ENCODE measurements at places on chromosomes 16 and 17.
A peak's percentile ranks its signal among the peaks of the same experiment; 100 is the strongest.

GRCh38 chr16:50202926-50203624 lies 50.0 kb downstream of the TENT4B start:
- no peak for DNase-seq

DNA sequence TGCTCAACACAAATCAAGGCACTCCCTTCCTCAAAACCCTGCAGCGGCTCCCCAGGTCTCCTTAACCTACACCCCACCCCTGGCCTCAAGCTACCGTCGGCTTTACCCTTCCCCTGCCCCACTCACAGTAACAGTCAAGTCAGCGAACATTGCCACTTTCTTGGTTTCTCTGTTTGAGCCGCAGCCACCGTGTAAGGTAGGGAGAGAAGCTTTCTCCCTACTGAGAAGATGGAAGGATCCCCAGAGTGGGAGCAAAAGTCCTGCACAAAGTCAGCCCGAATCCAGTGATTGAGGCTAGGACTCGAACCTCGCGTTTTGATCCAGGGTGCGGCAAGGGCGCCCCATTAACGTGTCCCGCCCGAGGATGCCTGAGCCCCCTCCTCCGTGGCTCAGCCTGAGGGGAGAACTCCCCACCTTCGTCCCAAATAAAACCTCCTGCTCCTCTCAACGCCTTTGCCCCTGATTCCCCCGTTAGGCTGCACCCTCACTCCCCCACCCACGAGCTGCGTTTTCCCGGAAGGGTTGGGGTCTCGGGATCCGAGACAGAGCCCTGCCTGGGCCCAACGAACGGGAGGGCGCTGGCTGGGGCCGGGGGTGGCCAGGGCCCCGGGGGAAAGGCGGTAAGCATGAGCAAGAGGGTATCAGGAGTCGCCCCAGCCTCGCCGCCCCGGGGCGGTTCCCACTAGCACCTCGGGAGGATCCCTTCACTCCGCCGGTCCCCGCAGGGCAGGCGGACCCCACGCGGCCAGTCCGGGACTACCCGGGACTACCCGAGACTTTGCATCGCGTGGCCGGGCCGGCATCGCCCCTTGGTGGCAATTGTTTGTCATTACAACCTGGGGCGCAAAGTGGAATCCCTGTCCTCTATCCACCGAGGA lies 9.9 kb upstream of the NAGS start:
- no peak for DNase-seq

- DNase-seq, result no peak
These were observed 19.7 kb downstream of the PHAF1 start for GRCh38 chr16:67129422-67129821.

- no peak for DNase-seq
These were observed 21.5 kb downstream of the USP22 start for GRCh38 chr17:21021208-21021803.

DNA sequence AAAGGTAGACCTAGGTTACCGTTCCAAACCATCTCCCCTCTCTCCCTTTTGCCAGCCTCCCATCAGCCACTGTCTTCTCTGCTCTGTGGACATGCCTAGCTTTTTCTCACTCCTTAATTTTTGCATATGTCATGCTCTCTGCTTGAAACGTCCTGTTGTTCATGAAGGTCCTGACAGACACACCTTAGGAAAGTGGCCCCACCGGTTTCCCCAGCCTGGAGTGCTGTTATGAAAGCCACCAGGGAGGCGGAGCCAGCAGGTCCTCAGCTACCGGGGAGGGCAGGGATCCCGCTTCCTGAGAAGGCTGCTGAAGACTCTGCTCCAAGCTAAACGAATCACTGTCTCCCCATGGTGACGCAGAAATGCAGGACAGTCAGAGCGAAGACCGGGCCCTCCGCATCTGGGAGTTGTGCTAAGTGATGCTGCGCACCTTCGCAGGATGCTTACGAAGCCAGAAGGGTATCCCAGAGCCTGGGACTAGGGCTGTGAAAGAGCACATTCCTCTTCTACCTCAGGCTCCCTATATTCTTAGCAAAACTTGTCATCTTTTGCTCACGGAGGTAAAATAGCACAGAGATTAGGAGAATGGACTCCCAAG lies 2.3 kb upstream of the SLC16A11 start:
- no peak for DNase-seq

DNA sequence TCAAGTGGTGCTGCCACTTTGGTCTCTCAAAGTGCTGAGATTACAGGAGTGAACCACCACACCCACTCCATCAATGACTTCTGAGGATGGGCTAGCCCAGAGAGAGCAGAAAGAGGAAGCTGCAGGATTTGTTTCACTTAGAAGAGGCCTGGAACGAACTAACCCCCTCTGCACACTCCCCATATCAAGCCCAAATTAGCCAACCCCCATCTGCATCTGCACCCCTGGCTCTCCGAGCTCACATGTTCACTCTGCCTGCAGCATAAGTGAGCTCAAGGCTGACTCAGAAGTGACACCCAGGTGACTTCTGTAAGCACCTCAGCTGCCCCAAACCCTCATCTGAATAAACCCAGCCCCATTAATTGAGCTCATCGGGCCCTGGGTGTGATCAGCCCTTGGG lies 4.8 kb downstream of the SCNN1G start:
- no peak for DNase-seq

DNA sequence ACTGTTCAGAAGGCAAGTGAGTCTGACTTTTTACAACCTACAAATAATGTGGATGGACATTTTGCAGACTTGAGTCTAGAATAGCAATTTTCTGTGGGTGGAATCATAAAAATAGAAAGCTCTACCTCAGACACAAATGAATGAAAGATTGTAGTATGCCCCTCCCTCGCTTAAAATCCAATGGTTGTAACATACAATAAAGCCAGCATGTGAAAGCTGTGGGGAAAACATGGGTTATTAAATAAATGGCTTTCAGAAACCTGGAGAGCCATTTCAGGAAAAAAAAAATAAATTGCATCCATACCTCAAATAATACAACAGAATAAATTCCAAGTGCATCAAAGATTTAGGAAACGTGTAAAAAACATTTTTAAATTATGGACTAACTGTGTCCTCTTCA lies 123.1 kb upstream of the MON1B start:
- no peak for DNase-seq

- no peak for DNase-seq
These were observed 68.3 kb upstream of the ALOX12 start for GRCh38 chr17:6927290-6928126.

DNA sequence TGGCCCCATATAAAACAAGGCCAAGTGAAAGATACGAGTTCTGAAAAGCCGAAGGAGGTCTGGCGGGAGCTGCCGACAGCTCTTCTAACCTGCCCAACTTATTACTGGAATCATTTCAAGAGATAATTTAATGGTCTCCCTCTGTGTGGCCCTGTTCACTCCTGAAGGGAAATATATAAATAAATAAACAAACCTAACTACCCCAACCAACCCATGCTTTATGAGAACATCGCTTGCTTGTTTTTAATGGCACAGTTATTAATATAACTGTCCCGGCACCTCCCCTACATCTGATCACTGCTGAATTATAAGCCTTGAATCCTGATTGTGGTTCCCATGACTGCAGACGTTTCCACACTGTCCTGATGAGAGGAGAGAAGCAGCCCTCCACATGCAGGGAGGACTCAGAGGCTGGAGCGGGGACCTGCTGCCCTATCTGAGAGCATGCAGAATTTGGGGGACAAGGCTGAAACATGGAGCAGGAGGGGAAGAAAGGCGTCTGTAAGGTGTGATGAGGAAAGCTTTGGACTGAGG lies 22.2 kb downstream of the CDK5RAP3 start:
- no peak for DNase-seq

- DNase-seq, result no peak
These were observed 295.5 kb downstream of the CDH11 start for GRCh38 chr16:64826374-64826773.

DNA sequence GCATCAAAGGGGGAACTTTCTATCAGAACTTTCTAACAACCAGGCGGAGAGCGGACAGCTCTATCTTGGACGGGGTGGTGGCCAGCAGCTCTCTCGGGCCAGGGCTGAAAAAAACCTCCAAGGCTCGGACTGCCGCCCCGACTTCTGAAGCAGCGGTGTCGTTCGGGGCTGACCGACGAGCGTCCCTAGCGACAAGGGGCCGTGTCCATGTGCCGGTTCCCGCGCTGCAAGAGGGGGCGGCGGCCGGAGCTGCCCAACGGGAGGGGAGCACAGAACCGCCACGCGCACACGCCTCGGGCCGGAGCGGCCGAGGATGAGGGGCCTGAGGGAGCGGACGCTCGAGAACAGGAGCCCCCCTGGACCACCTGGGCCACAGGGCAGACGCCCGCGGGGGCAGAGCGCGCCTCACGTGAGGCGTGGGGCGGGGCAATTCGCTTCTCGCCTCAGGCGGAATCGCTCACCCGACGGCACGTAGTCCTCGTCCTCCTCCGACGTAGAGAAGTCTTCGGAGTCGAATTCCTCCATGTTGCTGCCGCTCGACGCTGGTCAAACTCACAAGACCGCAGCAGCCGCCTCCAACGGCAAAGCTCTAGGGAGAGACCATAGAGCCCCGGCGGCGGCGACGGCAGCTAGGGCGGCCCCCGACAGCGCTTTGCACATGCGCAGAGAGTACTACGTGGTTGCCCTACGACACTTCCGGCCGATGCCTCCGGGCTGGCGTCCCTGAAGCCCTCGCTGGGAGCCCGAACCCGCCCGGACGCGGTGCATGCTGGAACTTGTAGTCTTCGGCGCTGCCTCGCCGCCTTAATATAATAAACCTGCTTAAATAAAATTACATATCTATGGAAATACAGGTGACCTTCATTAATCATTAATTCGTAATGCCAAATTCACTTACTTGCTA lies at the start of gene CFDP1:
CFDP1 (minus strand) TSS at position 676 of the 904 bp plus-strand sequence; CDS start at position 525, 151 bp downstream.
- DNase-seq, result peak; percentile 94

GRCh38 chr17:73555199-73555960 lies 88.9 kb downstream of the SDK2 start:
- DNase-seq, result no peak

DNA sequence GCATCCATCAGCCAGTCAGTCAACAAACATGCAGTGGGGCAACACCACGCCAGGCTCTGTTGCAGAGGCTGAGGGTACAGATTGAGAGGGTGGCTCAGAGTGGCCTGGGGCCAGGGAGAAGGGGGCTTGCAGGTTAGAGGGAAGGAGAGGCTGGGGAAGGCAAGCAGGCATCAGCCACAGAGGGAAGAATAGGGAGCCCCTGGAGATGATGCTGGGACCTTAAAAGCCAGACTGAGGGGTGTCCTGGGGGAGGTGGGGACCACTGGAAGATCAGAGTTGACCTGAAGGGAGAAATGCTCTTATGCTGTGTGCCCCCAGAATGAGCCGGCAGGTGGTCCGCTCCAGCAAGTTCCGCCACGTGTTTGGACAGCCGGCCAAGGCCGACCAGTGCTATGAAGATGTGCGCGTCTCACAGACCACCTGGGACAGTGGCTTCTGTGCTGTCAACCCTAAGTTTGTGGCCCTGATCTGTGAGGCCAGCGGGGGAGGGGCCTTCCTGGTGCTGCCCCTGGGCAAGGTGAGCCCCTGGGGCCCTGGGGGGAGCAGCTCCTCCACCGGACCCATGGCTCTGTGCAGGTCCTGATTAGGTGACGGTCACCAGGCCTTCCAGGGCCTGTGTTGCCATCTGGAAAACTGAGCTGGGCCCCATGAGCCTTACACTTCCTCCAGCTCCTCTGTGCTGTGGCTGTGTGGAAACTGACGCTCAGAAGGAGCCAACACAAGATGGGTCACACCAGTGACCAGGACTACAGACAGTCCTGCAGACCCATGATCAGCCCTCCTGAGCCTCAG lies 1.7 kb downstream of the CORO1A start:
- peak; percentile 5 for DNase-seq

DNA sequence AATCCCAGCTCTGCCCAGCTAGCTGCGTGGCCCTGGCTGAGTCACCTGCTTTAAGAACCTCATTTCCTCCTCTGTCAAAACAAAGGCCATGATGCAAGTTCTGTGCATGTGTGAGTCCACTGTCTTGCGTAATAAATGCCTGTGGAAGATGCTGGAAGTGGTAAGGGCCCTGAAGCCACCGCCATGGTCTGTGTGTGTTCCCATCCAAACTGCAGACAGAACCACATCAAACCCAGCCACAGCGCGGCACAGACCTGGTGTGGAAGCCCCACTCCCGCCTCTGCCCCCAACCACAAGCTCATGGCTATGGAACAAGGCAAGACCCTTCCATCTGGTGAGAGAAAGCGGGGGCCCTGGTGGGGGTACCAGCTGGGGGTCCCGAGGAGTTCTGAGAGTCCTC lies 26.0 kb downstream of the NECAB2 start:
- no peak for DNase-seq

GRCh38 chr16:23288726-23289512 lies 13.2 kb upstream of the SCNN1B start:
- DNase-seq, result no peak

GRCh38 chr17:17757956-17758845 lies 76.9 kb downstream of the RAI1 start:
- no peak for DNase-seq

DNA sequence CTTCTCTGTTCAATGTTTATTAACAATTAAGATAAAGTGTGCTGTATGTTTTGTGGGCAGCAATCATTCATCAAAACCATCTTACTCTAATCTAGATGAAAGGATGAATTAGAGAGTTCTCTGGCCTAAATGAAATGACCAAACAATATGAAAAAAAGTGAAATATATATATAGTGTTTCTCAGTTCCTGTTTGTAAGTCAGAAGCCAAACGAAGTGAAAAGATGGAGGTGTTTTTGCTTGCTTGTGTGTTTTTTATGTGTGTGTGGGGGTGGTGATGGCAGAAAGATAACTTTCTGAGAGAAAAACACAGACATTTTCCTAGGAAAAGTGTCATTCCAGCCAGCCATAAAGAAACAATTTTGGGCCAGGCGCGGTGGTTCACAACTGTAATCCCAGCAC lies 138.6 kb downstream of the CDH8 start:
- DNase-seq, result no peak

- DNase-seq, result no peak
These were observed 27.3 kb upstream of the CBFA2T3 start for GRCh38 chr16:89004209-89004831.

DNA sequence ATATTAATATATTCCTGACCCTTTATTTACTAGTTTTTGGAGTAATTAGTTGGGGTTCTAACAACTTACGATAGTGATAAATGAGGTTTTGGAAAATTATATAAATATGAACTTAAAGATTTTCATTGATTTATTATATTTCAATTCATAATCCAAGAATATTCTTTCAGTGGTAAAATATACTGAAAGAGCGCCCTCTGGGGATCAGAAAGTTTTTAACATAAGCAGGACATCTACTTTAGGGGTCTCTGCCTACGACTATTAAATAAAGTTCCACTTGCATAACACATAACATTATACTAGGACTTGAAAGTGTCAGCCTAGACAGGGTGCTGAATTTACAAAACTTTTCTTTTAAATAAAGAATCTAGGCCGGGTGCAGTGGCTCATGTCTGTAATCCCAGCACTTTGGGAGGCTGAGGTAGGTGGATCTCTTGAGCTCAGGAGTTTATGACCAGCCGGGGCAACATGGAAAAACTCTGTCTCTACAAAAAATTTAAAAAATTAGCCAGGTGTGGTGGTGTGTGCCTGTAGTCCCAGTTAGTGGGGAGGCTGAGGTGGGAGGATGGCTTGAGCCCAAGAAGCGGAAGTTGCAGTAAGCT lies 15.6 kb downstream of the RFWD3 start:
- no peak for DNase-seq
